ENCODE measurements at places on chromosomes 16 and 17. TPM values are rescaled to one million over a fixed set of nuclear protein-coding genes. Genes with fewer than 3 reads are reported as not detected.

GRCh38 chr16:88809676-88810165, 2.0 kb downstream of the APRT start:
- DNase-seq = no peak

DNA sequence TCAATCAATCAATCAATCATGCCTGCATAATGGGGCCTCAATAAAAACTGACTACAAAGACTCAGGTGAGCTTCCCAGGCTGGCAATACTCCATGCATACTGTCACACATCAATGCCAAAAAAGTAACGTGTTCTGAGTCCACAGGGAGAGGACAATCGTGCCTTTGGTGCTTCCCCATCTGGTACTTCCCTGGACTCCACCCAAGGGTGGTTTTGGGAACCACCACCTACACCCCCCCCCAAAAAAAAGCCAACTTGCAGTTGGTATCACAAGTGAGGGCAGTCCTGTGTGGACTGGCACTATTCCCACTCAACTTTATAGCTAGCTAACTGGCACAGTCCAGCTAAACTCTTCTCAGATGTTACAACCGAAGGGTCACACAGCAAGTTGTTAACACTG, 3.1 kb downstream of the ZDHHC7 start:
- no peak for DNase-seq

NEUROD2 gene
- total RNA-seq = not detected

TRIM47 gene
- total RNA-seq = 12.6 TPM

DNA sequence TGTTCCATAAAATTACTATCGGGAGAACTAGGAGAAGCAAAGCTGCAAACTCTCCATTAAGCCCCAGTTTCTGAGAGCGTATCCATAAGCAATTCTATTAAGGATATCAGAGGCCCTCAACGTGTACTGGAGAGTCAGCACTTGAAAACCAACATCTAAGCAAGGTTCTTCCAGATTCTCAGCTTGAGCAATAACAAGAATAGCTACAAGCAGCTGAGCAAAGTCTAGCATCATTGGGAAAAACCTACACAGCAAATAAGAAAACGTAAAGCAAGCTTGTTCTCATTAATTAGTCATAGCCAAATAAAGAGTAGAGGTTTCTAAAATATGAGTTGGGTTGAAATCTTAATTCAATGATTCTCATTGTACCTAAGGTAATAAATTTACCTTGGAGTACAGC, 26.9 kb upstream of the COX10 start:
- no peak for DNase-seq

DNA sequence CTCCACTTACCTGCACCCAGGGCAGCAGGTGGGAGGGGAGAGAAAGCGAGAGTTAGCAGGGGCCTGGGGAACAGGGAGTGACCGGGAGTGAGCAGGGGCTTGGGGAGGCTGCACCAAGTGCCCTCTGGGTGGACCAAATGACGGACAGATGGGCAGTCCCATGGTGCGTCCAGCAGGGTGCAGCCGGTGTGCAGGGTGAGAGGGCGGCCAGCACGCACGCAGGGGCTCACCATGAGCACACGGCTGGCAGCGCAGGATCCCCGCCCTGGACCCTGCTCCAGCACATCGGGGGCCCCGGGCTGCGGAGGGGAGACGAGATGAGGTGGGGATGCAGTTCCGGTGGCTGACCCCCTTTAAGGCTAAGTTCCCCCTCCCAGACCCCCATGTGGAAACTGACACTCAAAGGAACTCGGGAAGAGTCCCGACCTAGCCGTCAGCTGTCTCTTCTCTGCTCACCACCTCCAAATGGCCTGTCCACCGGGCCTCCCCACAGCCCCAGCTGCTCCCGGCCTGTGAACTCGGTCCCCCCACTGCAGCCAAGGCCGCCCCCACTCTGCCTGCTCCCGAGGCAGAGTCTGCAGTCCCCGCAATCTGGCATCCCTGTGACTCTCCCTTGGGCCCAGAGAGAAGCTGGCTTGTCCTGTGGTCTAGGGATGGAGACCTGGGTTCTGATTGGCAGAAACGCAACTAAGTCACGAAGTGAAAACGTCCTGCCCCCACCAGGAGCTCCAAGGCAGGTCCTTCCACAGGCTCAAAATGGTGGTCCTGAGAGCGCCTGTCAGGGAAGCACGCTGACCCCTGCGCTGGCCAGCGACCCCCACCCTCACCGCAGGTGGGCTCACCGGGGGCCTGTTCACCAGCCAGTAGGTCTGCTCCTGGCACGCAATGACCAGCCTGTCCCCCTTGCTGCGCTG, 2.9 kb downstream of the RGS11 start:
- no peak for DNase-seq

GPR179 gene
- total RNA-seq = 0.05 TPM

DNA sequence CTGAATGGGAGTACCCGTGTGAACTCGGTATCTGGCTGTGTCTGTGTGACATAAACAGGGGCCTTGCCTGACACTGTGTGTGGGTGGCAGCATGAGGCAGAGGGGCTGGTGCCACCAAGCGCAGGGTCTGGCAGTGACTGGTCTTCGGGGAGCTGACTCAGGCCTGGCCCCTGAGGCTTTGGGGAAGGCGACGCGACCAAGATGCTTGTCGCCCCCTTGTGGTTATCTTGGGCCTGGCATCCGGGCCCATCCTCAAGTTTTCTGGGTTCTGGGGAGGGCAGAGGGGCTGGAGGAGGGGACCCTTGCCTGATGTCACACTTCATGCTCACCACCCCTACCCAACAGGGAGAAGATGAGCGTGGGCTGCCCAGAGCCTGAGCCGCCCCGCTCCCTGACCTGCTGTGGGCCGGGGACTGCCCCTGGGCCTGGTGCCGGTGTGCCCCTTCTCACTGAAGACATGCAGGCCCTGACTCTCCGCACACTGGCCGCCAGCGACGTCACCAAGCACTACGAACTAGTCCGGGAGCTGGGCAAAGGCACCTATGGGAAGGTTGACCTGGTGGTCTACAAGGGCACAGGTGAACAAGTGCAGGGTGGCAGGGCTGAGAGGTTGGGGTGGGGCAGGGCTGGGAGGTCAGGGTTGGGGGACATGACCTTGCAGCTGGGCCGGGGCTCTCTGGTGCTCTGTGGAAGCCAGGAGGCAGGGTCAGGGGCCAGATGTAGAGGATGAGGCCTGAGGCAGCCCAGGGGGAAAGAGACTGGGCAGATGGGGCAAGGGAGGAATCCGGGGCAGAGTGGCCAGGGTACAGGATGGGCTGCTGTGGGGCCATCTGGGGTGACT, 24.9 kb downstream of the SBK1 start:
- DNase-seq = no peak

DNA sequence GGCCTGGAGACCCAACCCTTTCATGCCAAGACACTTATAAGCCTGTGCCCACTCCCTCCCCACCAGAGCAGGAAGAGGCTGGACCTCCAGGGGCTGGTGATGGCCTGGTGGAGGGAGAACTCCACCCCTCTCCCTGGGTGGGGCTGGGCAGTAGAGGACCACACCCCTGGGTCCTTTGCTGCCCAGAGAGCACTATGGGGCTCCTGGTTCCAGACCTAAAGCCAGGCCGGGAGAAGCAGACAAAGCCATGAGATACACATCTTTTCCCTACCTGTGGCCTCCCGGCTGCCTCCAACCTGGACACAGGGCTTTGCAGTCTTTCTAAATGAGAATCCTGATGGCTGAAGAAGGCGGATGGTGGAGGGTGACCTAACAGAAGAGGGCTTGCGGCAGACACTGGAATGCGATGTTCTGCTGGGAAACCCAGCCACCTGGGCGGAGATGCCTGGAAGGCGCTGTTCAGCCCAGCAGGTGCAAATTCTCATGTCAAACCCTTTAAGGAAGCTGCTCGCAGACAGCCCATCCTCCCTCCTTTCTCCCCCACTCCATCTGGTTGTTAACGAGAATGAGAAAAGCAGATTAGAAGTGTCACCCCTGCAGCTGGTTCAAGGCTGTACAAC, 43.9 kb upstream of the KIFC3 start:
- peak; percentile 2 for DNase-seq

KRTAP2-2 gene
- not detected for total RNA-seq

- peak; percentile 82 for DNase-seq
Measured at GRCh38 chr16:17364319-17365210, 106.2 kb downstream of the XYLT1 start.

LGALS9B gene
- 0.05 TPM for total RNA-seq

DNA sequence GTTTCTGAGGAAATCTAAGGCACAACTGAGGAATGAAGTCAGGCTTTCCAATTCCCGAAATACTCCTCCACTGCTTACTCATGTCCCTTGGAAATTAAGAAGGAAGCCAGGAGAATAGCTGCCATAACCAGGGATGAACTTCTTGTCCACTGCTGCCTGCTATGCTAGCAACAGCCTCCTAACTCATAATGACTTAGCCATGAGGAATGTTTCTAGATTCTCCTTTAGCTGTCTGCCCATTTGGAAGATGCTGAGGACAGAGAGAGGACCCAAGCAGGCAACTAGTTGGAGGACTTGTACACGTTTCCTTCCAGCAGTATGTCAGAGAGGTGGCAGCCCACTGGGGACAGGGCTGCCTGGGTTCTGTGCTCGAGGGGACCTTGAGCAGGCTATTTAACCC, 939 bp upstream of the CCL2 start:
- no peak for DNase-seq

GRCh38 chr17:20010936-20011335, 1.8 kb downstream of the SPECC1 start:
- no peak for DNase-seq

CYTH1 gene
- total RNA-seq = 39.9 TPM

- DNase-seq = no peak
Measured at GRCh38 chr16:89123001-89123830, 29.6 kb downstream of the ACSF3 start.

DNA sequence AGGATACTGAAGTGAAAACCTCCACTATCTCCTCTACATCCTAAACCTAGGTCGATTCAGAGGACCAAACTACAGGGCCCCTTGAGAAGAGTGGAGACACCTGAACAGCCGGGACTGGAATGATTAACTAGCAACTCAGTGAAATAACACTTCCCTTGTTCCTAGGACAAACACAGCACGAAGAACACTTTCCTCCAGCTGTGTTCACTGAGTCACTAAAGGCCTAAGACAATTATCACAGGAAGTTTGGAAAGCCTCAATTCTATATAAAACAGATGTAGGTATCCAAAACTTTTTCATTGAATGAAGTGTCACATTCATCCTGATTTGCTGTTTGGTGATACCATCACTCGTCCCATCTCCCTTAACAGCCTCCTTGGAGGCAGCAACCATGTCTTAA, 15.5 kb upstream of the CUEDC1 start:
- DNase-seq = no peak

DNA sequence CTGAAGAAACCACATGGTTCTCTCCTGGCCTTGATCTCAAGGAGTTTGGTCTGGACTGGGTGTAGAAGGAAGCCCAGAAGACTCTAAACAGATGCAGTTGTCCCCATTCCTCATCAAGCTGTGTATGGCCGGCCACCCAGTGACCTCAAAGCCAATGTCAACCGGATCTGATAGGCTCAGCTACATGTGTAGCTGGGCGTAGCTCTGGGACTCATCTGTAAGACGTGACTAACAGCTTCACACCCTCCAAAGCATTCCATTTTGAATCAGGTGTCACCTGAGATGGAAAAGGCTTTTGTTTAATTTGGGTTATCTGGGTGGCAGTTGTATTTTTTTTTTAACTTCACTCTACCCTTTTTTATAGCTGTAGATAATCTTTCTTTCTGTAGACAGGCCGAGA, 130.4 kb downstream of the ABCC12 start:
- DNase-seq = no peak

- DNase-seq = no peak
Measured at GRCh38 chr16:73124097-73124652, 76.2 kb upstream of the ZFHX3 start.

FBXW10 gene
- total RNA-seq = 0.09 TPM

DNA sequence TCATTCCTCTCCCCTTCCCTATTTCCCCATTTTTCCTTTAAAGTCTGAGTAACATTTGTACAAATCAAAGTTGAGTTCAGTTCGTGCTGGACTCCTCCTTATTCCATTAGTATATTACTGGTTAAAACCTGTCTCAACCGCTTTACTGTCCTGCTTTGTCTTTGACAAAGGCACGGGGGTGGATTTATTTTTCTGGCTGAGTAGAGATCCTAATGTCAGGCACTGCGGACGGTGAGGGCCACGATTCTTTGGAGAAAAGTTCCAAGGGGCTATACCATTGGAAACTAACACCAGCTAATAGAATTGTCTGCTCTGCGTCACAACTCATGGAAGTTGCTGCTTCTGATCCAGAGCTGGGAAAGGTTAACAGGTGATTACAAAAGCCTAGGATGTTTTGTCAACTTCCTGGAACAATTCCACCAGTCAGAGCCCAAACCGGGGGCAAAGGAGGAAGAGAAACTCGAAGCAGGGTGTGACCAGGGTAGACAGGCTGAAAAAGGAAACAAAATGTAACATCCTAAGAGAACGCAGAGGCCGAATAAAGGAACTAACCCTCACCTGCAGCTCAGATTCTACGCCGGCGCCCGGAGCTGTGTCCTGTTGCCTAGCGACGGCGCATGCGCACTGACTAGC, 12.4 kb downstream of the TAT start:
- no peak for DNase-seq

KRTAP17-1 gene
- 0.09 TPM for total RNA-seq

MYLK3 gene
- 0.09 TPM for total RNA-seq

GRCh38 chr17:6551356-6551755, 5.0 kb downstream of the PITPNM3 start:
- DNase-seq = no peak

DNA sequence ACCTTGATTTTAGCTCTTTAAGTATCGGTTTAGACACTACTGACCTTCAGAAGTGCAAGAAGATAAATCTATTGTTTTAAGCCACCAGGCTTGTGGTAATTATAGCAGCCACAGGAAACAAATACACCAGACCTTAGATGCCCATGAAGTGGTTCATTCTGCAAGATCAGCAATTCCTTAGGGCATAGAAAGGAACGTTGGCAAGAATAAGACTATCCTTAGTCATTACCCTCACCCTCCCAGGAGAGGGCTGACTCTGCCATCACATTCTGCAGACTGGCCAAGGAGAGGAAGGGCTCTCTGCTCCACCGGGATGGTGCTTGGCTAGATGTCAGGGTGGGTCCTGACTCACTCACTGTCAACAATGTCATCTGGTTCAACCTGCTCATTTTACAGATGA, 14.1 kb upstream of the NDEL1 start:
- DNase-seq = no peak

GRCh38 chr16:65377195-65377594, 255.3 kb upstream of the CDH11 start:
- no peak for DNase-seq

- no peak for DNase-seq
Measured at GRCh38 chr17:42131981-42132432, 9.4 kb downstream of the HSPB9 start.

GRCh38 chr16:31201582-31202413, 762 bp downstream of the PYCARD start:
- DNase-seq = no peak

KCNJ18 gene
- total RNA-seq = not detected

CCL1 gene
- total RNA-seq = 0.71 TPM

GRCh38 chr16:24511792-24512191, 27.6 kb upstream of the RBBP6 start:
- DNase-seq = no peak

- DNase-seq = peak; percentile 30
Measured at GRCh38 chr17:36608794-36609497, 7.6 kb downstream of the MRM1 start.

DNAJA2 gene
- total RNA-seq = 65.1 TPM

- no peak for DNase-seq
Measured at GRCh38 chr16:86514481-86515376, 4.4 kb downstream of the FOXF1 start.

Measured in thymus (tissue), 14 donors.